ENCODE measurements at places on chromosomes 3 and 15. TPM values are rescaled to one million over a fixed set of nuclear protein-coding genes. Genes with fewer than 3 reads are reported as not detected.

ZNF80 gene
- total RNA-seq, result not detected

GRCh38 chr3:176988795-176989194 is 208.5 kb downstream of the TBL1XR1 start:
- no peak for DNase-seq

UBL7 gene
- 31.2 TPM for total RNA-seq

DNA sequence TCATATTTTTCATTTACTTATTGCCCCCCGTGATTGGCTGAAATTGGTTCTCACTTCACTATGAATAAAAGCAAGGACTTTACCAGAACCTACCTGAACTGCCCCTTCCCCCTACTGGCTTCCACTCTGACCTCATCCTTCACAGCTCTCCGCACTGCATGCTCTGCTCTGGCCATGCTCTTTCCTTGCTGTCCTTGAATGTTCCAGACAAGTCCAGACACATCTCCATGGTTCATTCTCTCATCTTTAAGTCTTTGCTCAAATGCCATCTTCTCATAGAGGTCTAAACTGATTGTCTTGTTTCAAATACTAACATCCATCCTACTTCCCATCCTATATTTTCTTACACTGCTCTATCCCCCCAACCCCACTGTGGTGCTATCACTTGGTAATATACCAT is 129.4 kb downstream of the CHST2 start:
- no peak for DNase-seq

GOLGA6L1 gene
- total RNA-seq, result not detected

CAMK2N2 gene
- 0.10 TPM for total RNA-seq

GRCh38 chr3:131714585-131715220 is 211.9 kb upstream of the MRPL3 start:
- DNase-seq, result no peak

GRCh38 chr3:196320137-196320536 is 2.1 kb upstream of the DYNLT2B start:
- DNase-seq, result no peak

NRROS gene
- total RNA-seq, result 1.9 TPM

DNA sequence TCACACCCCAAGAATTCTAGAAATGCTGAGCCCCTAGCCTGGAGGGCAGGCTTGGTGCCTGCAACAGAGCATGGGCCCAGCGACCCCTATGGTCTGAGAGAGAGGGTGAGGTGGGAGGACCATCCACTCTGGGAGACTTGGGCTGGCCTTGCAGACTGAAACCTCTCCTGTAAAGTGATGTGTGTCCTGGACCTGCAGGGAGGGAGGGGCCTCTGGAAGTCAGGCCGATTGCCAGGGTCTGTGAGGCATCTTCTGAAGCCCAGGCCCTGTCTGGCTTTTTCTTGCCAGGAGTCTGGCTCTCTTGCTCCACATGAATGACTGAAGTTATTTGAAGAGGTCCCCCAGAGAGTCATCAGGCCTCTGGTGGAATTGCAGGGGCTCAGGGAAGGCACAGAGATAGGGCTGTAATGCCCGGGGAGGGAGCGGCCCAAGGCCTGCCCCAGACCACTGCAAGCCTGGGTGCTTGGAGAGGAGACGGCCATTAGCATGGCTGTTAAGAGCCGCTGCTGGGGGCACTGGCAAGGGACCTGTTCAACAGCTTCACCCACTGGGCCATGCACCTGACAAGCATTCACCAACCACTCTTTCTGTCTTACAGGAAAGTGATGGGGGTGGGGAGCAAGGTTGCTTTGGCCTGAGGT is 56.0 kb upstream of the CHRNA7 start:
- DNase-seq, result no peak

GHSR gene
- not detected for total RNA-seq

GRCh38 chr3:142148044-142148791 is 1.1 kb downstream of the TFDP2 start:
- no peak for DNase-seq

- DNase-seq, result no peak
These were observed 337.4 kb downstream of the IL5RA start for GRCh38 chr3:2772803-2773202.

- no peak for DNase-seq
These were observed 185.9 kb upstream of the ZBTB20 start for GRCh38 chr3:115332998-115333397.

TOP2B gene
- 87.0 TPM for total RNA-seq

- DNase-seq, result no peak
These were observed 13.8 kb upstream of the SEMA4B start for GRCh38 chr15:90187257-90187868.

NPAP1 gene
- not detected for total RNA-seq

ATP13A5 gene
- total RNA-seq, result not detected

DNA sequence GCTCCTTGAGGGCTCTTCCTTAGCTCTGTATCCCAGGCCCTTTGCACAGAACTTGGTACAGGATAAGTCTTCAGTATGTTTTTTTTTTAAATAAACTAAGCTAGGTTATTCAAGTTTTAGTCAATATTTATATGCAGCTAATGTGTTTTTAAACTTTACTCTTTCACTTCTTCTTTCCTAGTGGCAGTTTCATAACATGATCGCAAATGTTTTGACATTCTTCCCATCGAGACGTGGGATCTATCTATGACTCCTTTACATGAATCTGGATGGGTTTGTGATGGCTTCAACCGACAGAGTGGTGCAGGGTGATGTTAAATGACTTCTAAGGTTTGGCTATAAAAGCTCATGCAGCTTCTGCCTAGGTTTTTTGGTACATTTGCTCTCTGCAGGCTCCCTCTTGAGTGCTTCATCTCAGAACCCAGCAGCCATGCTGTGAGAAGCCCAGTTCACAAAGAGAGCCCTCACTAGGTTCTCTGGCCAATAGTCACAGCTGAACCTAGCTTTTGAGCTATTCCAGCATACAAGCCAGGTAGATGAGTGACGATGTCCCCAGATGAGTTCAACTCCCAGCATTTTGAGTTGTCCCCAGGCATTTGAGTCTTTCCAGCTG is 13.5 kb upstream of the MECOM start:
- DNase-seq, result no peak

- no peak for DNase-seq
These were observed 14.1 kb downstream of the ZDHHC3 start for GRCh38 chr3:44961888-44962287.

DNA sequence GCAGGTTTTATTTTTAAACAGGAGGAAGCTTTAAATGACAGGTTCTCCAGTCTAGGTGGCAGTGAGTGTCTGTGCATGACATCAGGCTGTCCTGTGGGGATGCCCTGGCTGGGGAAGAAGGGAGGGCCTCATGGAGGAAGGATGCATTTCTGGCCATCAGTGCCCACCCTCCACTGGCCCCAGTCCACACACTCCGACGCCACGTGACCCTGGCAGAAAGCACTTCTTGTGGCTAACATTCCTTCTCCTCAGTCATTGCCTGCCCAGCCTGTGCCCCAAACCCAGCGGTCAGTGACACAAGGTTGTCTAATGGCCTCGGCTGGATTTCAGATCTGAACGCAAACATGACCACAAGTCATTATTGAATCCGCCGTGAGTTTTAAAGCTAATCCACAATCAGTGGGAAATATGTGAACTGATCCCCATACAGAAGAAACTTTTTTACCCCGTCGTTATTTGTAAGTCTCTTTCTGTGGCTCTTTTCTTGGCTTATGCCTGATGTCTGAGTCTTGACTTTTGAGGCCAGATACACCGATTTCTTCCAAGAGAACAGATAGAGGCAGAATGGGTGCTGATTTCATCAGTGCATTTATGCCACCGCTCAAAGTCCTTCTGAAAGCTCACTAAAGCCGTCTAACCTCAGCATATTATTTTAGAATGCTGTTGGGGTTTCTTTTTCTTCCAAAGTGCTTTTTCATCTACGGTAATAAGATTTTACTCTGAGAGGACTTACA is 17.3 kb upstream of the LRRK1 start:
- DNase-seq, result no peak
